ENCODE measurements at places on chromosomes 16 and 17. TPM values are rescaled to one million over a fixed set of nuclear protein-coding genes. Genes with fewer than 3 reads are reported as not detected.

GRCh38 chr16:58495521-58496331 is 4.2 kb upstream of the NDRG4 start:
- peaks cover 18% of the 10 kb centered on the region for H3K27me3 ChIP-seq
- no peaks in the 10 kb centered on the region for H3K36me3 ChIP-seq
- H3K27ac ChIP-seq: no peak overlapping the region
- no peak for DNase-seq

GRCh38 chr17:78840530-78840779 is 159 bp downstream of the USP36 start:
- peaks cover 25% of the 10 kb centered on the region for H3K4me1 ChIP-seq
- peak overlapping the region; percentile 100 for H3K27ac ChIP-seq
- DNase-seq: no peak
- H3K4me3 ChIP-seq: peak overlapping the region; percentile 92
- H3K36me3 ChIP-seq: peaks cover 31% of the 10 kb centered on the region

DNA sequence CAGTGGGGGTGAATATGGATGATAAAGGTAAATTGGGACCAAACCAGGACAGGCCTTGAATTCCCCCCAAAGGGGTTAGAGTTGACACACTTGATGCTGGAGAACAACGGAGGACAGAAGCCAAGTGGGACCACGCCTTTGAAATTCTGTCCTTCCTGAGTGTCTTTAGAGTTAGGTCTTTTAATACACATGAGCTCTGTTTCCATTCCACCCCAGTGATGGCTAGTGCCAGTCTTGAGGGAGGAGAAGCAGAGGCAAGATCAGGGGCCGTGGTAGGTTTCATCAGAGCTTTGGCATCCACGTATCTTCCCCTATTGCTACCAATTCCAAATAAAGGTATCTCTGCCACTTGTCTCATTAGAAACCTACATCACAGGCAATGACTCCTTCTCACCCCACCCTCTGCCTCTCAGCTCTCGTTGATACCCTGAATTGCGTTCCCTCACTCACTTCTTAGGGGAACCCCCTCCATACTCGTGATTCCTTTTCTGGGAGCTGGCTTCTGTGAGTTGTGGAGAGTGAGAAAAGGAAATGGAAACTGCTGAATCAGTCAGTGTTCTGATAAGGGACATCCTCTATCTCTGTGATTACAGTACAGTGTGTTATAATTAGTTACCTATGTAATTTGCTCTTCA is 2.4 kb upstream of the CCL3L1 start:
- H3K4me3 ChIP-seq: no peak overlapping the region
- no peak for DNase-seq
- H3K4me1 ChIP-seq: peaks cover 15% of the 10 kb centered on the region
- no peaks in the 10 kb centered on the region for H3K36me3 ChIP-seq
- H3K27ac ChIP-seq: no peak overlapping the region
- peaks cover 3% of the 10 kb centered on the region for H3K27me3 ChIP-seq

The DPEP3 gene
- total RNA-seq: 0.18 TPM

The CHD9 gene
- total RNA-seq: 73.1 TPM

Data from lower lobe of right lung (tissue), 2 donors.